Immature natural killer cell (primary cell): ENCODE measurements at places on chromosomes 7 and 10.
A peak's percentile ranks its signal among the peaks of the same experiment; 100 is the strongest.

DNA sequence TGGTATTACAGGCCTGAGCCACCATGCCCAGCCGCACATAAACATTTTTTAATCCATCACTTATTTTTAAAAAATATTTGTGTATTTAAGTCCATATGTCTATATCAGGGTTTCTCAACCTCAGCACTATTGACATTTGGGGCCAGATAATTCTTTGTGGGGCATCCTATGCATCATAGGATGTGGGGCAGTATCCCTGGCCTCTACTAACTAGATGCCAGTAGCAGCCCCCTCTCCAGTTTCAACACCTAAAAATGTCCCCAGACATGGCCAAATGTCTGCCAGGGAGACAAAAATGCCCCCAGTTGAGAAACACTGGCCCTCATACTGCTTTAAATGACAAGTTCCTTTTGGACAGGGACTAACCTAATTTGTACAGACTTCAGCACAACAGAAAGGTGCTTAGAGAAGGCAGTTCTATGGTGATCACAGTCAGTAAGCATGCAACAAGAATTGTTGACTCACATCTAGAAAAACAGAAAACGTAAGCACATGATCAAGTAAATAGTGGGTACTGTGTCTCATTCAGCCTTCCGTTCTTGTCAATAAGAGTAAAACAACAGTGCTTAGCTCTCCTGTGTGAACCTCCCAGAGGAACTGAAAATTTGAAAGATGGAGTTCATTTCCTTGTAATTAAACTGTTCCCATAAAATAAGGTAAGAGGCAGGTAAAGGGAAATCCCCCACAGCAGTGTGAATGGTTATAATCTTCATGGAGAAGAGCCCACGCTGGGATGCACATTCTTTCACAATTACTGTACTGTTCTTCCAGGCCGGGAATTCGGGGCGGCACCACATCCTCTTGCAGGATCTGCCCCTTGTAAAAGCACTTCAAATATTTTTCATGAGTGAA is 17.3 kb upstream of the ADRB1 start:
- no peak overlapping the region for H3K27ac ChIP-seq
- no peaks in the 10 kb centered on the region for H3K36me3 ChIP-seq
- H3K4me1 ChIP-seq, result peaks cover 29% of the 10 kb centered on the region
- peaks cover 3% of the 10 kb centered on the region for H3K27me3 ChIP-seq
- peak overlapping the region; percentile 86 for H3K4me3 ChIP-seq
- no peak for DNase-seq

GRCh38 chr10:27485986-27486385 is 18.1 kb upstream of the RAB18 start:
- H3K27ac ChIP-seq, result no peak overlapping the region
- H3K27me3 ChIP-seq, result peaks cover 24% of the 10 kb centered on the region
- H3K4me3 ChIP-seq, result no peak overlapping the region
- DNase-seq, result no peak
- H3K36me3 ChIP-seq, result peaks cover 5% of the 10 kb centered on the region
- H3K4me1 ChIP-seq, result no peaks in the 10 kb centered on the region

GRCh38 chr7:30475580-30475979 is 3.0 kb downstream of the NOD1 start:
- peaks cover 3% of the 10 kb centered on the region for H3K27me3 ChIP-seq
- no peak overlapping the region for H3K4me3 ChIP-seq
- DNase-seq, result no peak
- H3K27ac ChIP-seq, result peak overlapping the region; percentile 17
- peaks cover 17% of the 10 kb centered on the region for H3K36me3 ChIP-seq

DNA sequence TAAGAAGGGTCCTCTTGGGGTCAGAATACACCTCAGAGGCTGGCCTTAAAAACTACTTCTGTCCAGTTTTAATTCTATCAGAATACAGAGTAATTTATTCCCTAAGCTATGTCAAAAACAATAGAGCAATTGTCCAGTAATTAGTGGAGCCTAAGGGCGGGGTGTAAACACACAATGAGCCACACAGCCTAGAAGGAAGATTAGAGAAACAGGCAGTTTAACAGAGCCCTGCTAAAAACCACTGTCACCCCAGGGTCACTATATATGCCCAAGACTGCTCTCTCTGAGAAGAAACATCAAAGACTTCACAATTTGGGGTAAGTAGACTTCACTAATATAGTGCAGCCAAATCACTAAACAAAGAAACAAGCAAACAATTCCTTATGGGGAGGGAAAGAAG is 27.2 kb upstream of the WNT2 start:
- H3K27ac ChIP-seq, result no peak overlapping the region
- H3K4me1 ChIP-seq, result no peaks in the 10 kb centered on the region
- no peak overlapping the region for H3K4me3 ChIP-seq
- DNase-seq, result no peak

- no peak overlapping the region for H3K27ac ChIP-seq
- H3K4me3 ChIP-seq, result no peak overlapping the region
- no peaks in the 10 kb centered on the region for H3K36me3 ChIP-seq
These were observed 226.1 kb upstream of the SEMA3D start for GRCh38 chr7:85412912-85413311.
